D721Med (cell line): ENCODE measurements at places on chromosomes 7 and 10.

- DNase-seq = no peak
Measured at GRCh38 chr10:6236349-6237198, 33.8 kb downstream of the PFKFB3 start.

DNA sequence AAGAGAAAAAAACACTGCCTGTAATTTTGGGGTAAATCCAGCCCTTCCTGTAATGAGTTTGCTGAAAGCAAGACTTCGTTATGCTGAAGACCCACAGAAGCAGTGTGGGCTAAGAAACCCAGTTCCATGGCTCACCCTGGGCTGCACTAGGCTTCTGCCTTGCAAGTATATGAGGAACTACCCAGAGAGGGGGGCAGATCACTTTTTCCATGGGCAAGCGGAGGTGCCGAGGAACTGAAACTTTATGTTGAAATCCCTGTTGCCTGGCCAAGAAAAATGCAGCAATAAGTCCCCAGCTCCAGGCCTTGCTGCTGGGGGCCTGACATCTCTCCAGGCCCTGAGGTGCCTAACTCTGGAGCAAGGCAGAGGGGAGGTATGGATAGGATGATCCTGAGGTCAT is 8.5 kb downstream of the RASSF4 start:
- no peak for DNase-seq

- DNase-seq = no peak
Measured at GRCh38 chr7:156722043-156722826, 81.7 kb downstream of the RNF32 start.

DNA sequence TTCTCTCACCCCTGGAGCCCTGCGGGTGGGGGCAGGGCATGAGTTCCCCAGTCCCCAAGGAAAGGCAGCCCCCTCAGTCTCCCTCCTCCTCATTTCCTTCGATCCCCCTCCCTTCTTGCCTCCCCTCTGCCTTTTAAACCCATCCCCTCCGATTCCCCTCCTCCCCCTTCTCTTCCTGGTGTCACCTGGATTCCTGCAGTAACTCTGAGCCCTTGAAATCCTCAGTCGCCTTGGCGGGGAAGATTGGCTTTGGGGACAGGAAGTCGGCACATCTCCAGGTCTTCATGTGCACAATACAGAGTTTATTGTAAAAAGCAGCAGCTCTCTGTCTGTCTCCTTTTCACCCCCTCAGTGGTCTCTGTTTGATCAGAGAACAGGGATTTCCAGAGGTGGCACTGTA is 1.3 kb upstream of the MUC12 start:
- DNase-seq = no peak

GRCh38 chr7:95863623-95864022 is 91.3 kb downstream of the DYNC1I1 start:
- DNase-seq = no peak

GRCh38 chr10:9342885-9343570 is 1288.5 kb downstream of the GATA3 start:
- no peak for DNase-seq

DNA sequence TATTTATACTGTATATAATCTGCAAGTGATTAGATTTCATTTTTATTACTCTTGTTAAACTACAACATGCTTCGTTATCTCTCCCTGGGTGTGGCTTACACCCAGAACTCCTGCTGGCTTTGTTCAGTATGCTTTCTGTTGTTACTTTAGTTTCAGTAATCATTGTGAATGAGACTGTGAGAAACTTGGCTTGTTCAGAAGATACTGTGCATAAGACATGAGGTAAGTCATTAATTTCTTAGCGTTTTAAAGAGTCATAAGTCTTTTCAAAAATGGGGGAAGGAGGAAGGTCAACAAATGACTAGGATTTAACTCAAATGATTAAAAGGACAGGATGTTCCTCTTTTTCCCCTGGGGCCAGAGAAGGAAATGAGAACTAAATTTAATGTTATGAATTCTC is 11.6 kb upstream of the ADD3 start:
- no peak for DNase-seq

DNA sequence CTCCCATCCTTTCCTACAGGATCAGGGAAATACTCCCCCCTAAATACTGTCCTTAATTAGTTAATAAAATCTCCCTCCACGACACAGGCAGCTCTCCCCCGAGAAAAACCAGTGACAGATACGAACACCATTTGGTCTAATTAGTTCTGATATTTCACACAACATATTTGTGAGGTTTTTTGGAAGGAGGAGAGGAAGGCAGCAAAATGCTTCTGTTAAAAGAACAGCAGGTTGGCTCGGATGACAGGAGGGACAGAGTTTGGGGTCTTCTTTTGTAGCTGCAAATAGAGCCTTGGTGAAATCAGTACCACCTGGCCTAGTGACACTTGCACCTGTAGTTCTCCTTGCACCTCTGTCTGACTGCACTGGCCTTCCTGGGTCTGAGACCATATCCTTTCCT is 507.0 kb downstream of the PLXNA4 start:
- DNase-seq = no peak

- no peak for DNase-seq
Measured at GRCh38 chr10:35765066-35765527, 123.0 kb upstream of the FZD8 start.

DNA sequence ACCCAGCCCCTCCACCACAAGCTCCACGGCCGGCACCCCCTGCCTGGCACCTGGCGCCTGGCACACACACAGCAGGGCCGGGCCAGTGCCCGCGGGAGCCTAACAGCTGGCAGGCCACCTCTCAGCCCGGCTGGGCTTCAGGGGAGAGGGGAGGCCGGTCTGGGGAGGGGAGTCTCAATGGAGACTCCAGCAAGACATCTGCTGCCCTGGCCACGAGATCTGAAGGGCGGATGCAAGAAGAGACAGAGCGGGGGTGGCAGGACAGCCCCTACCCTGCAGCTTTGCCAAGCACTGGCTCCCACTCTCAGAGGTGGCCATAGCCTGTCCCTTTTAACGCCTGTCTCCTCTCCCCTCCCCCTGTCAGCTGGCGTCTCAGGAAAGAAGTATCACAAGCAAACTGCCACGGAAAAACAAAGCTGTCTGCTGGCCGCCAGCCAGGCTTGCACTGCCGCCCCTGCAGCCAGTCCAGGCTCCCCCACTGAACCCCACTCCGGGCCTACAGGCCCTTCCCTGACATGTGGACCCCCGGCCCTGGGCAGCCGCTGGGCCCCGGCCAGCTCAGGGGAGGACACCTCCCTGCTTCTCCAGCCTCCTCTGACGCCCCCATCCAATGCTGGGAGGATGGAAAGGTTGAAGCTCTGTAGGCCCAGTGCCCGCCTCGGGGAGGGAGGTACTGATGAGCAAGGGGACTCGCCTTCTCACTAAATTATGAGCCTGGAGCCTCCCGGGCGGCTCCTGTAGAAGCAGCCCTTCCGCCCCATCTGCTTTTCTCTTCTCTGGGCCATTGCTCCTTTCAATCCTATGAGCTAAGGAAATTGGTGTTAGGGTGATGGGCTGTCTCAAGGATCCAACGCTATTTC is 178.4 kb downstream of the ARHGAP12 start:
- no peak for DNase-seq

DNA sequence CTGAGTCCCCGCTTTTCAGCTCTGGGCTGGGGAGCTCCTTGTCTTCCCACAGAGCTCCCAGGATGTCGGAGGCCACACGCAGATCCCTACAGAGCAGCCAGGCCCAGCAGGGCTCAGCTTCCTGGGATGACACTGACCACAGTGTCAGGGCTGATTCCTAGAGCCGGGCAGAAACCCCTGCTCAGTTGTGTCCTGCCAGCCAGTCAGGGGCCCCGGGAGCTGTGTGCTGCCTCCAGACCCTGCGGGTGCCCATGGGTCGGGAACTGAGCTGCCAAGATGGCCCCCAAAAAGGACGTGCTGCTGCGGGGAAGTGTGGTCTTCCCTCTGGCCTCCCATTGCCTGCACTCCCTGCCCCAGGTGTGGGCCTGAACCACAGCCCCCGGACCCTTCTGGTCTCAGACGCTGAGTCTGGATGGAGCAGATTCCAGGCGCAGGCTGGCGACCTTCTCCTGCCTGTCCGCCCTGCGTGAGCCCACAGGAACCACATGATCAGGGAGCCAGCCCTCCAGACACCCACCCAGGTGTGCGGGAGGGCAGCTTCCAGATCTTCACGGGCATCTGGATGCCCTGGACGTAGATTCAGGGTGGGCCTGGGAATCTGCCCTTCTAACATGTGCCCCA is 217.4 kb downstream of the MAD1L1 start:
- peak; percentile 15 for DNase-seq

DNA sequence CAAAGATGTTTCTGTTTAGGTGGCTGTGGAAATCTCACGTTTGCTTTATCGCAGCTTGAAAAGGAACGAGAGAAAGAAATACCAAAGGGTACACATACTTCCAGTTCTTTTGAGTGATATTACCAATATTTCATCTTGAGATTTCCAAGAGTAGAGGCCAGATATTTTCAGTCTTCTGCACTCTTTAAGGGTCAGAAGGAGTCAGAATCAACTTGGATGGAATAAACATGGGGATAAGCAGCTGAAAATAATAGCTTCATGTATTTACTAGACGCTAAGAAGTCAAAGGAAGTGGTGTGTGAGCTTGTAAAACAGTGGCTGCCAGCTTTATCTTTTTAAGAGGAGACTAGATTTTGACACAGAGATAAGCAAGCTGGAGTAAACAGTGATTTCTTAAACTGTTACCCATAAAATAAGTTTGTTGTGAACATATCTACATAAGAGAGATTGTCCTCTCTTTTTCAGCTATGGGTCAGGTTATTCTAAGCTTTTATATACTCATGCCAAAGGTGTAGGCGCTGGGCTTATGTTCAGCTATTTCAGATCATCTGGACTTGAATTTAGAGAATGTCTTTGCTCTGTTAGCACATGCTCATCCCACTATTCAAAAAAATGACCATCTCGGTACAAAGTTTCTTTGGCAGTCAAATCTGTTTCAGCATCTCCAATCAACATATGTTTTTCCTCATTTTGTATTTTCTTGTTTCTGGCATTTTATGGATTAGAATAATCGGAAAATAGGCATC is 170.8 kb upstream of the TCF7L2 start:
- no peak for DNase-seq

DNA sequence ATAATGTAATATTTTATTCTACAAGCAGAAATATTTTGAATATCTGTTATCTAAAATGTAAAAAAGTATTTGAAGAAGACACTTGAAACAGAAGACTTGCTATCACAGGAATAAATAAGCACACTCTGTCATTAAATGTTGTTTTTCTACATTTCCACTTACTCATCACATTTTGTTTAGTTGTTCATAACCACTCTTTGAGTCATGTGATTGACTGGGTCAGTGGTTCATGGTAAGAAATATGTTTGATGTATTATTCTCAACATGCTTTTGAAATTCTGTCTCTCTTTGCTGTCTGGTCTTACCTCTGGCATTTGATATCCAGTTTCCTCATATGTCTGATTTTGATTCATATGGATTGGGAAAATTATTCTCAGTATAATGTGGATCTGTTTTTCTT is 171.8 kb downstream of the SUGCT start:
- no peak for DNase-seq

- no peak for DNase-seq
Measured at GRCh38 chr7:142890874-142891485, 5.4 kb upstream of the TRPV6 start.

DNA sequence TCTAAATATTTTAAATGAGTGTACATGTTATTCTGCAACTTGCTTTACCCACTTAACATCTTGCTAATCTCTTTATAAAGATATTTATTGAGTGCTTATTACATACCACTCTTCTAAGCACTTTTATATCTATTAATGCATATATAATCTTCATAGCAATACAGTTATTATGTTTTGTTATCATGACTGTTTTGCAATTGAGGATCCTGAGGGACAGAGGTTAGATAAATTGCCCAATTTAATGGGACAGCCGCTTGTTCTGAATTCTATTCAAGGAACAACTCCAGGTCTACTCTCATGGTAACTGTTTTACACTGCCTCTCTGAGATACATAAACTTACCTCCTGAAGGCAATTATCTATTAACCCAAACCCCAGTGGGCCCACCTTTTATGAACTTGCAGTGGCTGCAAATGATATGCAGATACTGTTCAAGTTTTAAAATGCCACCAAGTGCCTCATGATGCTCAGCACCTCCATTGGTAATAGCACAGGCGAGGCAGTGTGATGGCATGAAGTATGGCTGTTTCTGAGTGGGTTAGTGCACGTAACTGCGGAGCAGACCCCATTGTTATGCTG is 60.5 kb downstream of the PON1 start:
- DNase-seq = no peak

- DNase-seq = no peak
Measured at GRCh38 chr10:93225938-93226337, 152.2 kb downstream of the CYP26A1 start.

DNA sequence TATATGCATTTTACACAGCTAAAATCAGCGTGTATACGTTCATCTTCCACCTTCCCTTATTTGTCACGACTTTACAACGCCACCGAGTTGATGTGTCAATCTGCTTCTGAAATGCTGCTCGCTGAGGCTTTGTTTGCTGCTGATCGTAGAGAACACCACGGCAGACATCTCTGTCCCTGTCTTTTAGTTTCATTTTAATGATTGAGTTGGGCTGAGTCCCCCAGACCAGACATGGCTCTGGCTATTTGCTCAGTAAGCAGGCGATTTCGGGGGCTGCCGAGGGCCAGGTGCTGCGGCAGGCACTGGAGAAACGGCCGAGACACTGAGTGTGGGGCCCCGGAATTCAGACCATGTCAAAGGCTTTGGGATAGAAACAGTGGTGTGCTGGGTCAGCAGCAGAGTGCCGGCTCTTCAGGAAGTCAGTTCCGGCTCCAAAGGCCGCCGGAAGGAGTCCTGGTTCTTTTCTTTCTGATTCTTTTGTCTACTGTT is 5.0 kb downstream of the LRRC27 start:
- DNase-seq = no peak

- DNase-seq = no peak
Measured at GRCh38 chr10:47233631-47234030, 66.4 kb upstream of the GDF10 start.

DNA sequence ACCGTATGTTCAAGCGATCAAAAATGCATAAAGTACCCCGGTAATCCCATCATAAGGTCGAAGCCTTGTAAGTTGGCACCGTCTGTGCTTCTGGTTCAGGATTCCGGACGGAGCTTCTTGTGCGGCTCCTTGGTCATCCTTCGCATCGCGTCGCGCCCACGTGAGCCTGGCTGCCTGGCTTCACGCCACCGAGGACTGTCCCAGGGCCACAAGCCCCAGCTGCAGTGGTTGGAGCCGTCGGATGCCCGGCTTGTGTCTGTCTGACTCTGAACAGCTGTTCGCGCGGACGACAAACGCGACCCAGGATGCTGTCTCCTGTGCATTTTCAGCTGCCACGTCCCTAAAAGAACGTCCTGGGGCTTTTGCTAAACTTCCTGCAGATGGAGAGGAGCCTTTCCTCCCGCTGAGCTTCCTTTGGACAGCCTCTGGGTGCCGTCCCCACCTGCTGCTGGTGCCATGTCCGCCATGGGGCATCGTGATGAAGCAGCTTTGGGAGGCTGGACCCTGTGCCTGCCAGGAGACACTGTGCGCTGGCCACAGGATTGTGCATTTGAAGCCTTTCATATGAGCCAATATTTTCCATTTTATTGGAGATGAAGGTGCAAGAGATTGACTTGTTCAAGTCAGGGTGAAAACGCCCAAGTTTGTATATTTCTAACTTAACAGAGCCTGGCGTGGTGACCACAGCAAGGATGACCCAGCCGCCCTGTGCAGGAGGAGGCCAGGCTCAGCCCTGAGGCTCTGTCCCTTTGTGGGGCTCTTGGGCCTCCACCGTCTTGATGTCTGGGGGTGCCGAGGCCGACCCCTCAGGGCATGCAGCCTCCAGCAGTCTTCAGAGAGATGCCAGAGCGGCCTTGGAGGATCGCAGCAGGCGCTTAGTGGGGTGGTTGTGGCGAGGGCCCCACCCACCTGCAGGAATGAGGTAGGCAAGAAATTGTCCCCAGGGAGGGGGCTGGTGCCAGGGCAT is 6.7 kb upstream of the JAKMIP3 start:
- no peak for DNase-seq
